ENCODE measurements at places on chromosomes 12 and 14.

DNA sequence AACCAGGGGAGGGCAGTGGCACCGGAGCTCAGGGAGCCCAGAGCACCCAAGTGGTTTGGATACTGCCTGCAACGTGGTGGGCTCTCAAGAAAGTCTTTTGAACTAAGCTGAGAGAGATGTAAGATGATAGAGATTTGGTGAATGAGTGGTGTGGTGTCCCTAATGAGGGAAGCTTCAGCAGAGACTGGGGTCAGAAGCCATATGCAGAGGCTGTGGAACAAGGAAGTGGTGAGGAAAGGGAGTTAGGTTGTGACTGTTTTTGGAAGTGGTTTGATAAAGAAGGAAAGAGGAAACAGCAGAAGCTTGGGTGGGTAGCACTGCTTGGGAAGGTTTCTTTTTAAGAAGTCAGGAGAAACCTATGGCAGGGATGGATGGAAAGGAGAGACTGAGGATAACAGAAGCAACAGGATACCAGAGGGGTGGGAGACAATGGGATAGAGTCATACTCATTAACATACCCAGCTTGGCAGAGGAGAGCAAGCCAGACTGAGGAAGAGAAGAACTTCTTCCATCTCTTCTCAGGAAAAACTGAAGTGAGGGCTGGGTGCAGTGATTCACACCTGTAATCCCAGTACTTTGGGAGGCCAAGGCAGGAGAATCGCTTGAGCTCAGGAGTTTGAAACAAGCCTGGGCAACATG is 24.1 kb downstream of the SLC4A8 start:
- no peak for DNase-seq

GRCh38 chr12:103462675-103463074 is 33.1 kb downstream of the C12orf42 start:
- no peak for DNase-seq

DNA sequence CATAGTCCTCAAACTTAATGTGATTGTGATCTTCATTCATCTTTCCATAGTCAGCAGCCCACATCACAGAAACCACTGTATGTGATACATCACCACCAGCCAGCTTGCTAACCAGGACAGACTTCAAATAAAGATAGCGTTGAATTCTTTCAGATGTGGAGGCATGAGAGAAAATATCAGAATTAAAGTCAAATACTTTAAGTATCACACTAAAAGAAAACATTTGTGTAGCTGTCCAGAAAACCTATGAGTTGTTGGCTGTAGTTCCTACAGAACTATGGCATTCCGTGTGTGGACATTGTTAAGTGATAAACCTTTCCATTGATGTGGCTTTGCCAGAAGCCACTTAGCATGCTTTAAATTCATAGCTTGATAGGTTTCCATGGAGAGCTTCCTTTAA is 105.1 kb downstream of the LLPH start:
- no peak for DNase-seq

DNA sequence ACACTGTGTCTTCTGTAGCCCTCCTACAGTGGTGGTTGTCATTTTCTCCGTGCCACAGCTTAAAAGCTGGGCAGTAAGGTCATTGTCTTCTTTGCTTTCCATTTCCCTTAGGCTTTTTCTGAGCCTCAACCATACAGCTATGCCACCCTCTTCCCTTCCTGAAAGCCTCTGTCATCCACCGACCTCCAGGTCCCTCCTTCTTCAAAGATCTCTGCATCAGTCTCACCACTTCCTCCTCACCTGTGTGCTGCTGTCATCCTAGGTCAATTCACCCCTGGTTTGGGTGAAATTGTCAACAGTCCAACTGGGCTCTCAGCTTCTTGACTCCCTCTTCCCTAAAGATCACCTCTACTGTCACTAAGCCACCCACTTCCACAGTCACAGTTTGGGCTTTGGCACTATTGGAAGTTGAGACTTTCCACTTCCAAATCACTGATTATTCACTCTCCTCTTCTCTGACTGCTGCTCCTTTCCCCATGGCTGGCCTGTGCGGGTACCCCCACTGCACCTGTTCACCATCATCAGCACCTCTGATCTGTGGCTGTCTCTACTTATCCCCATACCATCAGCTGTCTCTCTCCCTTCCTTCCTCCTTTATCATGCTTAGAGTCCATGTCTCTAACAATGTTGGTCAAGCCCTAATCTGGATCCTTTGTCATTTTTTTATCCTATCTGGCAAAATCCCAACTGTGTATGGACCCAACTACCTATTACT is 15.5 kb upstream of the TSPAN9 start:
- no peak for DNase-seq

DNA sequence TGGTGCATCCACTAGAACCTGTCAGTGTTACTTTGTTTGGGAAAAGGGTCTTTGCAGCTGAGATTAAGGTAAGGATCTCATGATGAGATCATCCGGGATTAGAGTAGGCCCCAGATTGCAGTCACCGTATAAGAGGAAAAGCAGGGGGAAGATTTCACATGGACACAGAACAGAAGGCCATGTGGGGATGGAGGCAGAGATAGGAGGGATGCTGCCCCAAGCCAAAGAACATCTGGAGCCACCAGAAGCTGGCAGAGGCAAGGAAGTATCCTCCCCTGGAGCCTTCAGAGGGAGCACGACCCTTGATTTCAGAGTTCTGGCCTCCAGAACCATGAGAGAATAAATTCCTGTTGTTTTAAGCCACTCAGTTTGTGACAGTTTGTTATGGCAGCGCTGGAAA is 39.6 kb downstream of the CMKLR1 start:
- DNase-seq, result no peak

GRCh38 chr12:52575256-52575655 is 1.6 kb upstream of the KRT74 start:
- DNase-seq, result no peak

GRCh38 chr14:104826861-104827176 is 25.9 kb downstream of the ZBTB42 start:
- DNase-seq, result no peak

GRCh38 chr12:30613119-30613830 is 82.4 kb downstream of the IPO8 start:
- peak; percentile 13 for DNase-seq

DNA sequence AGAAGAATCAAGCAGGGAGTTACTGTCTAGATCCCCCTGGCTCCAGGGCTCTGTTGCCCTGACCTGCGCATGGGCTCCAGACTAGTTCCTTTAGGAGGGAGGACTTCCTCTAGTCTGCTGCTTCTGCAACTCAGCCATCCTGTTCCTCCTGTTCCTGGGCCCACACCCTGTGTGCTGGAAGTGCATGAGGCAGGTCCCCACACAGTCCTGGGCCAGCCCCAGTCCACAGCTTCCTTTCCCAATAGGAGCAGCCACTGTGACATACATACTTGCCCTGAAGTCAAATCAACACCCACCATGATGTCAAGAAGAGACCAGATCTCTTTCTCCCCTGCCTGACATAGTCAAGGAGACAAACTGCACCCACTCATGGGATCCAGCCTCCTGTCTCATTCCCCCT is 1.3 kb downstream of the SDR9C7 start:
- DNase-seq, result no peak

DNA sequence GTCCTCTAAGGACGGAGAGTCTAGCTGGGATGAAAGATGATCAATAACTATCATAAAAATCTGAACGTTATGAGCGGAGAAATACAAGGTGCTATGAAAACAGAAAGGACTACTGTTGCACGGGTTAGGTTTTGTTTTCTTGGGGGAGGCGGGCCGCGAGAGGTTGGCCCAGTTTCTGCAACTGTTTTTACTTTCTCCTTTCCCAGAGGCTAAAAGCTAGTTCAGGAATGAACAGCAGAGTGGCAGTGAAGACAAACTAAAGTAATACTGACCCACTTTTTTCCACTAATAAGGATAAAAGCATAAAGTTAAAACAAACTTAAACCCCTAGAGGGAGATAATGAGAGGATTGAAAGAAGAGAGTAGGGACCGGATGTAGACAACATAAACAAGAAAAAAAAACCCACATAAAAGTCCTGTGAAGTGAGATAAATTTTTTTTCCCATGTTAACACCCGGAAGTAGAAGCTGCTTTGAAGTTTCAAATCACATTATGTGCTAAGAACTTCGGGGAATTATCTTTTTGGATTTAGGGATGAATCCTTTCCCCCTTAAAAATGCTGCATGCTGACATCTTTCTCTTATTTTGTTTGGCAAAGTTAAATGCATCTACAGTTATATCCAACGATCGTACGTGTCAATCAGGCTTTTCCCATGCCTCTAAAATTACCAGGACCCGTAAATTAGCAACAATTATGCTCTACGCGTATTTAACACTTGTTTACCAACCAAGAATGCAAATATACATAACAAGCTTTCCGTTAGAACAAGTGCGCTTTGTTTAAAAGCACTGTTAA is 1.0 kb upstream of the CDK17 start:
- peak; percentile 95 for DNase-seq

DNA sequence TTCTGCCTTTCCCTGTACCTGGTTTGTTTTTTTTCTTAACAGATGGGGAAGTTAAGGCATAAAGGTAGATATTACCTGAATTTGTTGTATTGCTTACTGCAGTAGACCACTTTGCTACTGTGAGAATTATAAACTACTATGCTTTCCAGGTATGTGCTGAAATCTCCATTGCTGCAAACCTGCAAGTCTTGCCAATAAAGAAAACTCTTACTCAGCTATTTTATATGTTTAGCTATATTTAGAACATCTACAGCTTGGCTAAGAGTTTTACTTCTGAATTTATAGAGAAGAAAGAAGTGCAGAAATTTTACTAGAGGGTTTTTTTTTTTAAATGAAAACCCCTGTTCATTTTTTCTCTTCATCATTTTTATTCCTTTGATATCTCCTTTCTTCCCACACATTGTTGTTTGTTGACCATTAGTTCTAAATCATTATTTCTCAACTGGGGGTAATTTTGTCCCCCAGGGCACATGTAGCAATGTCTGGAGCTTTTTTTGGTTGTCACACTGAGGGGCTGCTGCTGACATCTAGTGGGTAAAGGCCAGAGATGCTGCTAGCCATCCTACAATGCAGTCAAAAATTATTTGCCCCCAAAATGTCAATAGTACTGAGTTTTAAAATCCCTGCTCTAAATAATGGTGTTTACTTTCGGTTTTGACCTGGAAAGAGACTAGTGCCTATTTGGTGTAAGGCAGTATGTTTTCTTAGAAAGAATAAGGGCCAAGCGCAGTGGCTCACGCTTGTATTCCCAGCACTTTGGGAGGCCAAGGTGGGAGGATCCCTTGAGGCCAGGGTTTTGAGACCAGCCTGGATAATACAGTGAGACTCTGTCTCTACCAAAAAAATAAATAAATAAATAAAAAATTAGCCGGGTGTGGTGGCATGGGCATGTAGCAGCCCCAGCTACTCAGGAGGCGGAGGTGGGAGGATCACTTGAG is 48.6 kb downstream of the PCNX1 start:
- DNase-seq, result peak; percentile 73

GRCh38 chr12:47777741-47778558 is 4.9 kb downstream of the SLC48A1 start:
- DNase-seq, result peak; percentile 95

- peak; percentile 39 for DNase-seq
Observed at GRCh38 chr14:52923902-52924575, 26.8 kb downstream of the FERMT2 start.

DNA sequence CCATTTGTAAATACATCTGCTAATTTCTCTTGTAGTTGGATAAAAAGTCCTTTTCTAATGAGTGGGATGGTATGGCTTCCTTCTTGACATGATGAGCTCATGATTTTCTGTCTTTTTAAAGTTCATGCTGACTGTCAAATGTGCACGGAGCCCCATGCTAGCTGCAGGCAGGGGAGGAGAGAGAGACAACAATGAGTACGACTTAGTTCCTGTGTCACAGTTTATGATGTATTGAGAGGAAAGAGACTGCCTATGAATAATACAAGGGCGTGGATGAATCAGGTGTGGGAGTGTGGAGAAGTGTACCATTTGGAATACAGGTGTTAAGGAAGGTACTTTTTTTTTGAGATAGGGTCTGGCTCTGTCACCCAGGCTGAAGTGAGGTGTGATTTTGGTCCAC is 10.7 kb upstream of the TBC1D30 start:
- DNase-seq, result no peak

DNA sequence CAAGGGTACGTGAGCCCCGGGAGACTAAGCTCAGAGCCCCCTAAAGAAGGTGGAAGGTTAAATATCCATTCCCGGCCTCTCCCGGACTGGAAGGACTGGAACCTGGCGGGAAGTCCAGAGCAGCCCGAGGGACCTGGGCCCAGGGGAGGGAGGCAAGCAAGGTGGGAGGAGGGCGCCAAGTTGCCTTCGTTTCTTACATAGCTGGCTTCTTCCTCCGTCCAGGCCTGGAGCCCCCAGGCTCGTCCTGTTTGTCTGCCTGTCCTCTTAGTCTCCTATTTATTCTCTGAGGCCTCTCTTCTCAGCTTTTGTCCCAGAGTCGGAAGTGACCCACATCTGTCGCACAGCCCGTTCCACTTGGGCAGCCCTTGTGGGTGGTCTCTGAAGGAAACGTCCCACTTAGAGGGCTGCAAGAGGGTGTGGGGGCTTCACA is 745 bp downstream of the PCK2 start:
- peak; percentile 42 for DNase-seq

DNA sequence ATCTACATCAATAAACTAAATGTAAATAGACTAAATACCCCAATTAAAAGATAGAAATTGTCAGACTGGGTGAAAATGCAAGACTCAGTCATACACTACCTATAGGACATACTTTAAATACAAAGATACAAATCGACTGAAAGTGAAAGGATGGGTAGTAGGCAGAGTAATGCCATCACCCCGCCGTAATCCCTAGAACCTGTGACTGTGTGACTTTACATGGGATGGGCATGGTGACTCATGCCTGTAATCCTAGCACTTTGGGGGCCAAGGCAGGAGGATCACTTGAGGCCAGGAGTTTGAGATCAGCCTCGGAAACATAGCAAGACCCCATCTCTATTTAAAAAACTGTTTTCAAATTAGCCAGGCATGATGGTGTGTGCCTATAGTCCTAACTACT is 2.6 kb upstream of the EVL start:
- no peak for DNase-seq

DNA sequence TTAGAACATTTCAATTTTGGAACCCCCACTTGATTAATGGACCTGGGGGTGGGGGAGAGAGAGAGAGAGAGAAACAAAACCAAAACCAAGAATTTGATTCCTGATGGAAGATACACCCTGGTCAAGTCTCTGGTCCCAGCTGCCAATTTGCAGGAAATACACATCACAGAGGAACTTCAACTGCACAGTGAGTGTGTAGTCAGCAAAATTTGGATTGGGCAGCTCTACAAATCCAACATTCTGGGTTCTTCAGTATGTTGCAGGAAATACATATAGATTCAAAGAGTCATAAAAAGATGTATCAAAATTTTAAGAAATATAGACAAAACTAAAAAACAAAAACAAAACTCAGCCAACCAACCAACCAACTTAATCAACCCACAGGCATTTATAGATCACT is 17.4 kb downstream of the DNAH10 start:
- no peak for DNase-seq

GRCh38 chr12:52175371-52176350 is 16.2 kb downstream of the KRT80 start:
- no peak for DNase-seq

GRCh38 chr14:94771158-94771905 is 1.4 kb upstream of the GSC start:
- no peak for DNase-seq

- DNase-seq, result peak; percentile 33
Observed at GRCh38 chr14:103630364-103631108, 1.5 kb downstream of the KLC1 start.

- DNase-seq, result no peak
Observed at GRCh38 chr12:110943373-110943772, 23.0 kb upstream of the MYL2 start.

All from hematopoietic multipotent progenitor cell treated with erythropoietin and hydrocortisone succinate and interleukin-3 and kit ligand, for 6 days (in vitro differentiated cells).